ENCODE measurements at places on chromosomes 1 and 21. TPM values are rescaled to one million over a fixed set of nuclear protein-coding genes. Genes with fewer than 3 reads are reported as not detected.

- no peak for DNase-seq
Observed at GRCh38 chr1:87863317-87863716, 534.6 kb downstream of the LMO4 start.

GRCh38 chr21:24276204-24276603 is 1331.1 kb downstream of the MRPL39 start:
- DNase-seq: no peak

GRCh38 chr1:63950023-63950422 is 176.2 kb downstream of the ROR1 start:
- DNase-seq: no peak

- no peak for DNase-seq
Observed at GRCh38 chr1:58779801-58780382, 4.0 kb downstream of the JUN start.

DNA sequence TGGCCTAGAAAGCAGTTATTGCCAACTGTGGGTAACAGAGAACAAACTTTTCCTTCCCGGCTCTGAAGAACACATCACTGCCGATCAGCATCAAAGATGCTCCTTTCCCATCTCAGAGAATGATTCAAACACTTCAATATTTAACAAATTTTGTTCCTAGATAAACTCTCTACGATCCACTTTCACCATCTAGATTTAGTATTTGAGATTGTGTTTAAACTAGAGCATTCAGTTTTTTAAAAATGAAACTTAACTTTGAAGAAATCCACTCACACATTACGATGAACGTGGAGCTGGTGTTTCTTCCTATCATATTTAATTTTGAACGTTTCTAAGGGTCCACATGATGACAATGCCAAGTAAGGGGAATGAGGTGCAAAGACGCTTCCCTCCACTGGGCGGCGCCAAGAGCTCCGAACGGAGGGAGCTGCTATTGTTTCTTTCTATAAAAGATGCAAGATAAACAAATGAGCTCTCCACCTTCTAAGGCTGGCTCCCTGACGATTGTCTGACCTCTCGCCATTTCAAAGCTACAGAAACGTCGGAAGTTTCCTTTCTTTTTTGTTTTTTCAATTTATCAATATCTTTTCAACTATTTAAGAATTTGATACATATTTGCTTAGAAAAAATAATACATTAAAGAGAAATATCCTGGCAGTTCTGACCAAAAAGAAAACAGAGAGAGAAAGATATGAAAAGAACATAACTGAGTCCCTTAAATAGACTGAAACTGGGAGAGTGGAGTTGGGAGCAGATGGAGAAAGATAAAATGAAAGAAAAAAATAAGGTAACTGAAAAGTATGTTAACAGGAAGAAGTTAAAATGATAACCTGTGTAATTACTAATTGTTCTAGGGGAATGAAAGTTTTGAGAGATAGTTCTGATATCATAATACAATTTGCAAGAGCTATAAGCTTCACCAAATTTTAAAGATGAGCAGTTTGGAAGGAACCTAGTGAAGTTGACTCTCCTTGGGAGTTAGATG is 4.4 kb upstream of the BARHL2 start:
- no peak for DNase-seq

GRCh38 chr1:151680826-151681225 is 35.8 kb downstream of the CELF3 start:
- no peak for DNase-seq

DNA sequence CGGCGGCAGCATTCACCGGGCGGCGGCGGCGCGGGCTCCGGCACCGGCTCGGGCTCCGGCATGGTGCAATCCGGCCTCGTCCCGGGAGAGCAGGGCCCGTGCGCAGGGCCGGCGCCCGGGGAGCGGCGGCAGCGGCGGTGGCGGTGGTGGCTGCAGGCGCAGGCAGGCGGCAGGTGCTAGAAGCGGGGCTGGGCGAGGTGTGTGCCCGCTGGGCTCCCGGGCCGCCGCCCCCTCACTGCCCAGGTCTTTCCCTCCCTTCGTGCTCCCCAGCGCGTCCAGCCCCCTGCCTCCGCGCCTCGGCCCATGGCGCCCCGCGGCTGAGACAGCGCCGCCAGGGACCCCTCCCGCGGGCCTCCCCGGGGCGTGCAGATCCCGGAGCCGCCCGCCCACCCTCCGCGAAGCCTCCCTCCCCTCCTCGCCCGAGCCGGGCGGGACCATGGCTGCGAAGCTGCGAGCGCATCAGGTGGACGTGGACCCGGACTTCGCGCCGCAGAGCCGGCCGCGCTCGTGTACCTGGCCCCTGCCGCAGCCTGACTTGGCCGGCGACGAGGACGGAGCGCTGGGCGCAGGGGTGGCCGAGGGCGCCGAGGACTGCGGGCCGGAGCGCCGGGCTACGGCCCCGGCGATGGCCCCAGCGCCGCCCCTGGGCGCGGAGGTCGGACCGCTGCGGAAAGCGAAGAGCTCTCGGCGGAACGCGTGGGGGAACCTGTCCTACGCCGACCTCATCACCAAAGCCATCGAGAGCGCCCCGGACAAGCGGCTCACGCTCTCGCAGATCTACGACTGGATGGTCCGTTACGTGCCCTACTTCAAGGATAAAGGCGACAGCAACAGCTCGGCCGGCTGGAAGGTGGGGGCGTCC is 492 bp downstream of the FOXO6 start:
- no peak for DNase-seq

DNA sequence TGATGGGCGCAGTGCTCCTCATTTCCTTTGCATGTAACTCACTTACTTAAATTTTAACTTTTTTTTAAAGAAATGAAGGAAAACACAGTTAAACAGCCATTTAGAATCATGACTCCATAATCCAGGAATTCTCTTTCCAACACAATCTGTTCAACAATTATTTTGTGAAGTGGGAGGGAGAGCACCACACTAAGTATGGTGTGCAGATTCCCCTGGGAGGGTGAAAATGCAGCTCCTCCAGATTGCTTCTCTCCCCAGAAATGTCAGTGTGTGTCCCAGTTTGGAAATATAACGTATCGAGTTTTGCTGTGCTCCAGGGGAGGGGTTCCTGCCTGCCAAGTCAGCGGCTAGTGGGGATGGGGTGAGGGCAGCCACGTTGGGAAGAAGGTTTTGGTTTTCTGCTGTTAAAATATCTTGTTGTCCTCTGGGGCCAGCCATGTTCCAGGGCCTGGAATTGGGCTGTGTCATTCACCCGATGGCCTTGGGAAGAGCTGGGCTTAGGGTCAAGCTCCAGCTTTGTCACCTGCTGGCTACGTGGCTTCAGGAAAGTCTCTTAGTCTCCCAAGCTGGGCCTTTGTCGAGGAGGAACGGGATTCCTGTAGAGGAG is 17.3 kb upstream of the DISP3 start:
- DNase-seq: no peak

DNA sequence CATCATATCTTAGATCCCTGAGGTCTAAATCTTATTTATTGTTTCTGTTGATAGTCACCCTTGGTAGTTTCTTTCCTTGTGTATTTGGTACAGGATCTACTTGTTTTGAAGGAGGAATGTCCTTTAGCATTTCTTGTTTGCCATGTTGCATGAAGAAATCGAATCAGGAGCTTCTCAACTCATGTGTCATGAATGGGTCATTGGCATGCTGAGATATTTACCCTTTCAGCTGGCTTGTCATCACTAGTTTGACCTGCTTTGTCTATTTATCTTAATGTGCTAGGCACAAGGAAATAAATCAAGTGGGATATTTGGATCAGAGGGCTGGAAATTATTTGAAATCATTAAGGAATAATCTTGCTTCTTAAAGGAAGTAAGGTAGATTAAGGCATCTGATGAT is 23.8 kb downstream of the THEM4 start:
- no peak for DNase-seq

DNA sequence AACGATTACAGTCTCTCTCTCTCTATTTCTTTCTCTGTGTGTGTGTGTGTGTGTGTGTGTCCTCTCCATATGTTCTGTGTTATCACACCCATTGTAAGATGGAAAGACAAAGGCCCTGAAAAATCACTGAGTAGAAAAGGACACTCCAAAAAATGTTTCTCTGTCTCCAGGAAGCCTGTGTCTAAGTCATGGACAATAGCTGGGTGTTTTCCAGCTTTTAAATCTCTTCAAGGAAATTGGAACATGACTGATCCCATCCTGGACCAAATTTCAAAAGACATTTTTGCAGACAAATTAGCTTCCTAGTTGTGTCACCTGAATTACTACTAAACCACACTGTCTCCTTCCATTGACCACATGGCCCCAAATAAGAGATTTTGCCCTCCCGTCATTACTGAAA is 31.0 kb upstream of the LMX1A start:
- no peak for DNase-seq

DNA sequence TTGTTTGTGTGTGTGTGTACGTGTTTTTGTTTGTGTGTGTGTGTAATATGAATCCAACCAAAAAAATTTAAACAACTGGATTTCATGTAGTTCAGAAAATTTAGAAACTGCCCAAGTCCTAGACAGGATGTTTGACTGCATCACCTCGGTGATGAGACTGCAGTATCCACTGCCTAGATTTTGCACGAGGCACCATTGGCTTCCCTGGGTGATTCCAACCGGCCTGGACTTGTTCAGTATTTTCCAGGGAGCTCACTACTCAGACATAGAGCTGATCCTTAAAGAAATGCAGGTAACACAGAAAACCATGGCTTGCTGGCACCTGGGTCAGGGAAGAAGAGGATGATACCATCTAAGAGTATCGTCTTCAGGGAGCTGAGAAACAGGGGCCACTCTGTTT is 18.2 kb upstream of the KCNK2 start:
- no peak for DNase-seq

- DNase-seq: no peak
Observed at GRCh38 chr1:245831518-245831917, 675.6 kb downstream of the SMYD3 start.

- DNase-seq: no peak
Observed at GRCh38 chr1:200380589-200381021, 29.2 kb downstream of the ZNF281 start.

DNA sequence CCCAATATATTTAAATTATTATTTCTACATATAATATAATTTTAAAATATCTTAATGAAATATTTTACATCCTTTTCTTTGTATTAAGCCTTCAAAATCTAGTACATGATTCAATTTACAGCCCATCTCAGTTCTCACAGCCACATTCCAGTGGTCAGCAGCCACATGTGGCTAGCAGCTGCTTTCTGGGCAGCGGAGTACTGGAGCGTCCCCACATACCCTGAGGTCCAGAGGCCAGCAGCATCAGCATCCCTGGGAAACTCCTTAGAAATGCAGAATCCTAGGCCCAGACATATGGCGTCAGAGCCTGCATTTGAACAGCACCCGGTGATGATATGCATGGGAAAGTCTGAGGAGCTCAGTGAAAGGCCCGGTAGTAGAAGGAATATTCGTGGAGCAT is 8.6 kb upstream of the LHX4 start:
- no peak for DNase-seq

- no peak for DNase-seq
Observed at GRCh38 chr1:28751315-28752060, 14.7 kb downstream of the YTHDF2 start.

DNA sequence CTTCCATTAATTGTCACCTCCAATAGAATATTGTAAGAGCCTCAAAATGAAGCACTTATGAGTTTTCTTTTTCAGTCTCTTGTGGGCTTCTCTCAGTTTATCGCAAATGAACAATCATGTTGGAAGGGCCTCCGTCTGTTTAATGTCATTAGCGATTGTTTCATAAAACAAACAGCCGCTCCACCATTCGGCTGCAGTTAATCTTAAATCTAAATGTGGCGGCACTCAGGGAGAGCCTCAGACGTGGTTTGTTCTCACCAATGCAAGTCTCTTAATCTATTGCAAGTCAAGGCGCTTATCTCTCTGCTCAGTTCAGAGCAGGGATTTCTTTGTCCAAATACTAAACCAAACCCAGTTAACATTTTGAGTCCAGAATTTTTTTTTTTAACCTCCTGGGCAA is 34.9 kb upstream of the ESRRG start:
- no peak for DNase-seq

GRCh38 chr1:11963622-11964021 is 16.6 kb upstream of the MFN2 start:
- no peak for DNase-seq

DNA sequence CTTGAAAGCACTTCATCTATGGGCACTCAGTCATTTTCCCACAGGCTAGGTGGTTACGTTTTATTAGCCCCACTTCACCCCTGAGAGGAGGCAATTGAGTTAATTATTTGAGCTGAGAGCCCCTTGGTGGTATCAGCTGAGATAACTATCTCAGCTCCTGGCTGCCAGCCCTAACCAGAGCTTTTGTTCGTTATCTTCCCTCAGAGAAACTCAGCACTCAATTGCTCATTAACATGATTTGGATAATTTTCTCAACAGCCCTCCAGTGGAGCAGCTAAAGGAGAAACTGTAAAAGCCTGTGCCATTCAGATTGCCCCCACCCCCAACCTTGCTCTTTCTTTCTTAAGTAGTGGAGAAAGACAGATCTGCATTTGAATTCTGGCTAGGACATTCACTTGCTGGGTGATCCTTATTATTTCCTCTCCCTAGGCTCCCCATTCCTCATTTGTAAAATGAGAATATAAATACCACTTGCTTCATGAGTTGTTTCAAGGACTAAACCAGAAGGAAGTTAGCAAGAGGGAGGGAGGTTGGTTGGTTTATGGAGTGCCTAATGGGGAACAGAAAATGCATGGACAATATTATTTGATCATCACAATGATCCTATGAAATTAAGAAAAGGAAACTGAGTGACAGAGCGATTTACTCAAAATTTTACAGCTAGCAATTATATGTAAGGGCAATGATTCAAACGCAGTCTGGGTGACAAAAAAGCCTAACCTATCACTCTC is 218.7 kb upstream of the FGGY start:
- no peak for DNase-seq

Gene C1orf74
- total RNA-seq: 0.75 TPM

Gene FMO1
- not detected for total RNA-seq

Gene SPRR2G
- not detected for total RNA-seq

Gene LYPD8
- not detected for total RNA-seq

Gene CFHR2
- total RNA-seq: not detected

Gene LCE2A
- total RNA-seq: not detected

Gene OR2L3
- total RNA-seq: not detected

Gene FAM167B
- total RNA-seq: 0.86 TPM

Gene GBP6
- total RNA-seq: 0.14 TPM

Gene UBQLN4
- 10.8 TPM for total RNA-seq

Gene EGLN1
- total RNA-seq: 12.2 TPM

Measured in CD8-positive, alpha-beta T cell (primary cell).